ENCODE measurements at places on chromosomes 1 and 21. TPM values are rescaled to one million over a fixed set of nuclear protein-coding genes. Genes with fewer than 3 reads are reported as not detected.

Gene KIF14
- total RNA-seq: 9.3 TPM

Gene ADORA3
- 0.39 TPM for total RNA-seq

Gene FAM72A
- total RNA-seq: 14.1 TPM

Gene VHLL
- 0.35 TPM for total RNA-seq

Gene SLC19A2
- 8.3 TPM for total RNA-seq

Gene UBQLN4
- total RNA-seq: 61.9 TPM

DNA sequence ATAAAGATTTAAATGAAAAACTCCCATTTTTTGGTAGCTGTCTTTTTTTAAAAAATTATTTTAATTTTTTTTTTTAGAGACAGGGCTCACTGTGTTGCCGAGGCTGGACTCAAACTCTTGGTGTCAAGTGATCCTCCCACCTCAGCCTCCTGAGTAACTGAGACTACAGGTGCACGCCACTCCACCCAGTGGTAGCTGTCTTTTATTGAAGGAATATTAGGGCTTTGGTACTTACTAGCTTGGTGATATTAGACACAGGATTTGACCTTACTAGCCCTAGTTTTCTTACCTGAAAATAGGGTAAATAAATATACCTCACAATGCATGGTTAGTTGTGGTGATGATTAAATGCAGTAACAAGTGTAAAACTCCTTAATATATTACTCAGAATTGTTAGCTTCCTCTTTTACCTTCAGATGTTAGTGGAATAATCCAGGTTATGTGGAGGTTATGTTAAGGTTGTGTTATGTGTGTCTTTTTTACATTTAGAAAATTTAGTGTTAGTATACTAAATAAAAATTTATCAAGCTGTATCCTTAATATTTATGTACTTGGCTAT, 66.8 kb downstream of the PHACTR4 start:
- no peaks in the 10 kb centered on the region for H3K36me3 ChIP-seq
- H3K4me1 ChIP-seq: no peaks in the 10 kb centered on the region
- H3K27ac ChIP-seq: no peak overlapping the region
- no peak overlapping the region for H3K4me3 ChIP-seq
- DNase-seq: no peak

DNA sequence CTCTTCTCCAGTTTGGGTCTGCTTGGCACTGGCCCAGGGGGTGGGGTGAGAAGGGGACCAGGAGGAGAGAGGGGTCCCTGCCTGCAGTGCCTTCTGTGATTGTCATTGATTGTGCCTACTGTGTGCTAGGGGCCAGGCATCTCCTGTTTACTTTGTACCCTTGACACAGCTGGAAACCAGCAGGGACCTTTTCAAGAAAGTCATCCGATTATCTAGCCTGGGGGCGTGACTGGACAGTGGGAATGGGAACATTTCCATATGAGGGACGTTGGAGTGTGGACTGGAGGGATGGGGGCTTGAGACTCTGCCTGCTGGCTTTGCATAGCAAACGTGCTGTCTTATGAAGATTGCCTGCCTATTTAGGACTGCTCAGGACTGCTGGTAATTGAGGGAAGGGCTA, 19.8 kb upstream of the DMBX1 start:
- H3K27me3 ChIP-seq: peaks cover 22% of the 10 kb centered on the region
- no peak for DNase-seq
- H3K4me1 ChIP-seq: peaks cover 3% of the 10 kb centered on the region
- no peaks in the 10 kb centered on the region for H3K36me3 ChIP-seq
- H3K27ac ChIP-seq: no peak overlapping the region
- no peak overlapping the region for H3K4me3 ChIP-seq

- no peak overlapping the region for H3K27ac ChIP-seq
- no peaks in the 10 kb centered on the region for H3K27me3 ChIP-seq
- H3K36me3 ChIP-seq: no peaks in the 10 kb centered on the region
- no peaks in the 10 kb centered on the region for H3K4me1 ChIP-seq
Observed at GRCh38 chr1:184507165-184507564, 120.3 kb downstream of the C1orf21 start.

- H3K36me3 ChIP-seq: no peaks in the 10 kb centered on the region
- peak overlapping the region; percentile 64 for H3K4me3 ChIP-seq
- DNase-seq: no peak
- no peak overlapping the region for H3K27ac ChIP-seq
Observed at GRCh38 chr1:112395256-112395820, 676 bp upstream of the CTTNBP2NL start.

- H3K36me3 ChIP-seq: no peaks in the 10 kb centered on the region
- no peak overlapping the region for H3K27ac ChIP-seq
- H3K4me3 ChIP-seq: no peak overlapping the region
- H3K4me1 ChIP-seq: no peaks in the 10 kb centered on the region
Observed at GRCh38 chr1:19815801-19816736, 986 bp upstream of the RNF186 start.

GRCh38 chr1:96598416-96599168, 123.0 kb upstream of the PTBP2 start:
- H3K4me3 ChIP-seq: no peak overlapping the region
- H3K4me1 ChIP-seq: no peaks in the 10 kb centered on the region
- no peaks in the 10 kb centered on the region for H3K27me3 ChIP-seq
- DNase-seq: no peak

DNA sequence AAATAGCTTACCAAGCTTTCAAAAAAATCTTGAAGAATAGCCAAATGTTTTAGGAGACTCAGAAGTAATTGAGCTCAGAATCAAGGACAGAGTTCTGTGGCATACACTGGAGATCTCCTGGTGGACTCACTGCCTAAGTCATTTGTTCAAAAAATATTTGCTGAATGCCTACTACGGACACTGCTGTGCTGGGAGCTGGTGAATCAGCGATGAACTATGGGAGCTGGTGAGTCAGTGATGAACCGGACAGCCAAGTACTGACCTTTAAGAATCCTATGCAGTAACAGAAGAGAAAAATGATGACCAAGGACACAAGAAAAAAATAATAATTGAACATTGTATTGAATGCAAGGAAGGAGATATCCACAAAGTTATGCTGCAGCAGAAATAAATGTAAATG, 717.9 kb upstream of the CXADR start:
- H3K4me3 ChIP-seq: no peak overlapping the region
- no peak for DNase-seq
- H3K27ac ChIP-seq: no peak overlapping the region
- H3K27me3 ChIP-seq: no peaks in the 10 kb centered on the region

DNA sequence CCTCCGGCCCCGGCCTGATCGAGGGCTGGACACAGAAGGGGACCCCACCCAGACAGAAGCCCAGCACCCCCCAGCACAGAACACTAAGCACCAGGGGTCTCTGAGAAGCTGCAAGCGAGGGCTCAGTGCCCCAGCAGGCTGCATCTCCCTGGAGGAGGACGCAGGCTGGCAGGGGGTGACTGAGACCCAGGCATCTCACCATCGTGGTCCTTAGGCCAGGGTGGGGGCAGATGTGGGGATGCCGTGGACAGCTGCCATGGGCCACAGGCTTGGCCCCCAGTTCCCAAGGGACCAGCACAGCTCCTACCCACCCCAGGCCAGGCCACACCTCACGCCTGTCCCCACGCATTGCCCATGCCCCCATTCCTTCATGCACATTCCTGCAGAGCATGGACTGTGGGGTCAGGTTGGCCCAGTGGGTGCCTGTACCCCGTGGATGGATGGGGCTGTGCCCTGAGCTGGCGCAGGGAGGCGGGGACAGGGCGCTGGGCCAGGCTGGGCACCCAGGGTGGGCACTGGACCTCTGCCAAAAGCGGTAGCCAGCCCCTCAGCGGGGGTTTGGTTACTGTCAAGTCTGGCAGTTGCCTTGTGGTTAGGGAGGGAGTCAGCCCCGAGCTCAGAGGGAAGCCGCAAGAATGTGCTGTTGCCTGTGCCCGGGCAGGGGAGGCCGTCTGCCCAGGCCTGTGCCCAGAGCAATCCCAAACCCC, 61.5 kb downstream of the ARHGEF16 start:
- no peak overlapping the region for H3K27ac ChIP-seq
- no peaks in the 10 kb centered on the region for H3K4me1 ChIP-seq
- H3K27me3 ChIP-seq: no peaks in the 10 kb centered on the region
- H3K4me3 ChIP-seq: no peak overlapping the region

DNA sequence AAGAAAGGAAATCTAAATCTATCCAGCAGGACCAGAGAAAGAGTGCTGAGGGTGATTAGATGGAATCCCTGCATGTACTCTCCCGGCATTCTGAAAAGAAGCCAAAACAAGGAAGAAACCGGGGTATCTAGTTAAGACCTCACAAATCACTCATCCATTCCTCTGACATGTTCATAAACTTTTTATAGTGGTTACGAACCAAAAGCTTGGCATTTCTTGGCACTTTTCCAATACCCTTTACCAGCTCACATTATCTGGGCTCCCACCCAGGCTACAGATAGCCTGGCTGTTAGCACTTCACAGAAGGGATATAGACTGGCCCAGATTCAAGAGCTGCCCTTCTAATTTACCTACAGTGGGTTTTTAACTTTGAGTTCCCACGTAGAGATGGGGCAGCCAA, 1.8 kb upstream of the C1orf74 start:
- no peaks in the 10 kb centered on the region for H3K27me3 ChIP-seq
- peaks cover 20% of the 10 kb centered on the region for H3K4me1 ChIP-seq
- DNase-seq: no peak
- no peak overlapping the region for H3K27ac ChIP-seq
- H3K36me3 ChIP-seq: no peaks in the 10 kb centered on the region

- no peak for DNase-seq
- no peak overlapping the region for H3K4me3 ChIP-seq
- H3K4me1 ChIP-seq: no peaks in the 10 kb centered on the region
- no peak overlapping the region for H3K27ac ChIP-seq
Observed at GRCh38 chr1:24136956-24137539, 5.9 kb downstream of the IL22RA1 start.

DNA sequence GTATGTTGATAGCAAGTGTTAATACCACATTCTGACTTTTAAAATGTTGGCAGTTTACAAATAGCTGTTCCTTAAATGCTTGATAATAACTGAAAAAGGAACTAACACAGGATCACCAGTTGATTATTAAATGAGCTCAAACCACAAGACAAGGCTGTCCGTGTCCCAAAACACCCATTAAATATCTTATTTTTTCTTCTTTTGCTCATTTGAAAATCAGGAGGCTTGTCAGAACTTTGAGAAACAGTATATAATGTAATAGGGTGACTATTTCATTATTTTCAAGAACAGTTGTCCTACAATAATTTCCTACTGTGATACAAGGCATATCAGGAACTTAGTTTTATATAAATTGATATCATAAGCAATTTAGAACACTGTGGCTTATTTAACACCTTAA, 2.7 kb downstream of the CDKN2C start:
- H3K4me1 ChIP-seq: peaks cover 23% of the 10 kb centered on the region
- no peak for DNase-seq
- no peaks in the 10 kb centered on the region for H3K36me3 ChIP-seq
- no peak overlapping the region for H3K4me3 ChIP-seq
- no peaks in the 10 kb centered on the region for H3K27me3 ChIP-seq

- no peak overlapping the region for H3K4me3 ChIP-seq
- H3K27me3 ChIP-seq: no peaks in the 10 kb centered on the region
- no peak overlapping the region for H3K27ac ChIP-seq
- no peaks in the 10 kb centered on the region for H3K4me1 ChIP-seq
Observed at GRCh38 chr1:165747632-165748447, 20.8 kb downstream of the TMCO1 start.

DNA sequence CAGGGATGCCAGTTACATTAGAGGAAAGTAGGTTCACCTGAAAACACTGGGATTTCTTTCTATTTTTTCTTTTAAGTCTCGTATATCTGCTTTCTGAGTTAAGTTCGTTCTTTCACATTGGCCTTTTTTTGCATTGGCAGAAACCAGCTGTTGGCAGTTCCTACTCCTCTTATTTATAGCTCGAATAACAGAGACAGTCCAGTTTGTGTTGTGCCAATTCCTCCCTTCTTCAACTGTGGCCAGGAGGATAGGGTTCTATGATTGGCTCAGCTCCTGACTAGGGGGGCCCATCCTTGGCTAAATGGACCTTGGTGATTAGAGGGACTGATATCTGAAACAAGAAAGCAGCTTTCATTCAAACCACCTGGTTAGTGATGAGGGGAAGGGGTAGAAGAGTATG, 115.8 kb downstream of the RPS6KC1 start:
- H3K27me3 ChIP-seq: no peaks in the 10 kb centered on the region
- no peak overlapping the region for H3K4me3 ChIP-seq
- H3K36me3 ChIP-seq: no peaks in the 10 kb centered on the region
- DNase-seq: no peak
- no peaks in the 10 kb centered on the region for H3K4me1 ChIP-seq
- no peak overlapping the region for H3K27ac ChIP-seq

DNA sequence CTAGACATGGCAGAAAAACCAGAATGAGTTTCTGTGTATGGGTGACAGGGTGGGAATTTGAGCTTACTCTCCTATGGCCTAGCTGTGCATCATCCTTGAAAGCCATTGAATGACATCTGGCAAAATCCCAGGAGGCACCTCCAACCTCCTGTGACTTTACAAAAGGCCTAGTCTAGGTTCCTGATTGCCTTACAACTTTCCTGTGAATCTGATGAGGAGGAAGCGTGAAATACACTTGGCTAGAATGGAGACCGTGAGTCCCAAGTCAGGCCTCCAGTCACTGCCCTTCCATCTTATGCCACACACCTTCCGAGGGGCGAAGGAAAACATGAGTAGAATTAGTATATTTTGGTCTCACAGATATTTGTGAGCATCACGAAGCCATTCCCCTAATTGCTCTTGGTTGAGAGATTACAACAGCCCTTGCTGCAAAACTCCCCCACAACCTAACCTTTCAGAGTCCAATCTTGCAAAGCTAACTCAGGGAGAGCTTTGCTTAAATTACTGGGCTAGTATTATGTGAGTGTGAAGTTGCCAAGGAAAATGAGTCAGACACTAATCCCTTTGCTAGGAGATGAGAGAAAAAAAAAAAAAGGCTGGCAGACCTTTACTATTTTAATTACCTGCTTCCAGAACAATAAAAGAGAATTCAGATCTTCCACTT, 36.3 kb upstream of the PAXBP1 start:
- H3K27me3 ChIP-seq: no peaks in the 10 kb centered on the region
- no peaks in the 10 kb centered on the region for H3K36me3 ChIP-seq
- no peak for DNase-seq
- no peaks in the 10 kb centered on the region for H3K4me1 ChIP-seq
- no peak overlapping the region for H3K4me3 ChIP-seq
- no peak overlapping the region for H3K27ac ChIP-seq

- no peaks in the 10 kb centered on the region for H3K36me3 ChIP-seq
- no peak for DNase-seq
- H3K4me1 ChIP-seq: no peaks in the 10 kb centered on the region
- H3K4me3 ChIP-seq: no peak overlapping the region
Observed at GRCh38 chr1:118023199-118023598, 93.7 kb downstream of the WDR3 start.

- no peaks in the 10 kb centered on the region for H3K27me3 ChIP-seq
- H3K36me3 ChIP-seq: no peaks in the 10 kb centered on the region
- H3K4me1 ChIP-seq: no peaks in the 10 kb centered on the region
Observed at GRCh38 chr1:63701187-63701586, 72.6 kb upstream of the ROR1 start.

All from CD8-positive, alpha-beta memory T cell (primary cell).